ENCODE measurements at places on chromosomes 13 and 19.

DNA sequence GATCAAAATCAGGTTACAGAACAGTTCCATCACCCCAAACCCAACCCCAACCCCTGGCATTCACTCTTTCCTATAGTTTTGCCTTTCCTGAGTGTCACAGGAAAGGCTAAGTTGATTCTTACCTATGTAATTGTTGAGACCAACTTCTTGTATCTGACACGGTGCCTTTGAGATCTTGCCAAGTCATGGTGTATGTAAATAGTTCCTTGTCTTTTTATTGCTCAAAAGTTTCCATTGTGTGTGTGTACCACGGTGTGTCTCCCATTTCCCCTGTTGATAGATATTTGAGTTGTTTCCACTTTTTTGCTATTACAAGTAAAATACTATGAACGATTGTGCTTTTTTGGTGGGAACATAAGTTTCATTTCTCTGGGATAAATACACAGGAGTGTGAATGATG, 3.3 kb upstream of the IGFL2 start:
- DNase-seq: no peak

DNA sequence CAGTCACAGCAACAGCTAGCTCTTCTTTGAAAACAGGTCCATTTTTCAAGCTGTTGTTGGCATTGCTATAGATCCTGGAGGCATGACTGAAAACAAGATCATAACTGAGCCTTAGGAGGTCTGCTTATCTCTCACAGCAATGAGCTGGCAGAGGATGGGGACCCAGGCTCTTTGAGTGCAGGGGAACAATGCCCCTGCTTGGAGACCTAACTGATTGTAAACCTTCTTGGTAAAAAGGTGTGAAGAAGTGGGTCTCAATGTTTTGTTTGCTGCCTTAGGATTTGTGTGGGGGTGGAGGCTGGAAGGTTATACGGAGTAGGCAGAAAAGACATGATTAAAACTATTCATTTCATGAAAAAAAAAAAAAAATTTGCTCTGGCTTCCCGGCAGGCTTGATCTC, 94.6 kb downstream of the EFNB2 start:
- no peak for DNase-seq

DNA sequence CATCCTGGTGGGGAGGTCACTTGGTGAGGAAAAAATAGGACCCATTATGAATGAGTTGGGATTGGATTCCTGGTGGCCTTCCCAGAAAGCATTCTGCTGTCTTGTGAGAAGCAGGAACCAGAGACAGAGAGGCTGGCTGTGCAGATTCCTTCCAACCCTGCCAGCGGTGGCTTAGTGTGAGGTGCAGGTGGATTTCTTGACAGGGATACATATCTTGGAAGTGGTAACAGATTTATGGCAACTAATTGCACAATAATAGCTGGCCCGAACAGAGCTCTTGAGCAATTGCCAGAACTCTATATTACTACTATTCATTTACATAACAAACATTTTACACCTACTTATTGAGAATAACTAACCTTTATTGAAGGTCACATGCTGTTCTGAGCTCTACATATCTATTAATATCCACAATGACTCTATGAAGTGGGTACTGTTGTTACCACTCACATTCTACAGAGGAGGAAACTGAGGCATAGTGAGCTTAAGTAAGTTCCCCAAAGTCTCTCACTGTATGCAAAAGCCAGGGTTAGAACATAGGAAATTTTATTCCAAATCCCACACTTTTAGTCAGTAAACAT, 173.9 kb upstream of the SERP2 start:
- DNase-seq: no peak

DNA sequence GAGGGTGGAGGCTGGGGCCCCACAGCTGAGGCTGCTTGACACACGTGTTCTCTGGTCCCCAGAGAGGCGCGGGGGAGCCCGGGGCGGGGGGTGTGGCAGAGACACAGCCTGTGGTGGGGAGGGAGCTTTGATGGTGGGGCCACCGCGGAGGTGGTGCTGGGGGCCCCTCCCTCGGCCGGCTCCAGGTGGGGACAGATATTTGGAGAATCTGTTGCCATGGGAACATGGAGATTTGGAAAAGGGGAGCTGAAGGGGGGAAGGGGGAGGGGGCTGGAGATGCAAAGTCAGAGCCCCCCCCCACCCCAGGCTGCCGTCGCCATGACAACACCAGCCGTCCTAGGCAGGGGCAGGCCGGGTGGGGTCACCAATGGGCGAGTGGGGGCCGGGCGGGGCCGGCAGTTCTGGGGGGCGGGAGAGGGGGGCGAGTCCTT, 1.2 kb downstream of the PRKCG start:
- no peak for DNase-seq

GRCh38 chr13:83879431-83880171, 2.7 kb downstream of the SLITRK1 start:
- no peak for DNase-seq

DNA sequence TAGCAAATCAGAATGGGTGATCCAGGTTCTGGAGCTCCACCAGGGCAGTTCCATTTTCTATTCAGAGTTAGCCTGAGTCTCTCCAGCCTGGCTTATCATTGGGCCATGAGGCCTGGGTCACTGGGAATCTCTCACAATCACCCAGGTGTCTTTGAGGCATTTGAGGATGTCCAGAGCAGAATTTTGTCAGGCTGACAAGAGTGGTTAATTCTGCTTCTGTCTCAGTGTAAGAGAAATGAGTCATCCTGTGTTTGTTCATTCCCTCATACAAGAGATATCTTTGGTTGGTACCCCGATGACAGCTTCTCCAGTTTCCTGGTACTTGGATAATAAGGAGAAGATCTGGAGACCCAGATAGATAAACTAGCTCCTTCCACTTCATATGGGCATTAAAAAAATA, 10.4 kb downstream of the ZNF93 start:
- DNase-seq: no peak

GRCh38 chr19:7833225-7834099, 3.4 kb downstream of the EVI5L start:
- DNase-seq: no peak

GRCh38 chr13:99995589-99996380, 14.2 kb downstream of the ZIC2 start:
- DNase-seq: no peak

- DNase-seq: no peak
Measured at GRCh38 chr13:79155883-79156282, 250.2 kb downstream of the RBM26 start.

GRCh38 chr19:55831846-55832245, at the start of gene NLRP11:
Gene NLRP11, minus strand, starts transcription at chr19:55831999. Its CDS starts 13,825 bp downstream, at chr19:55818174.
- DNase-seq: no peak

GRCh38 chr19:46753420-46754155, 7.3 kb upstream of the STRN4 start:
- peak; percentile 67 for DNase-seq

- DNase-seq: no peak
Measured at GRCh38 chr19:2239771-2240770, 3.4 kb downstream of the SF3A2 start.

DNA sequence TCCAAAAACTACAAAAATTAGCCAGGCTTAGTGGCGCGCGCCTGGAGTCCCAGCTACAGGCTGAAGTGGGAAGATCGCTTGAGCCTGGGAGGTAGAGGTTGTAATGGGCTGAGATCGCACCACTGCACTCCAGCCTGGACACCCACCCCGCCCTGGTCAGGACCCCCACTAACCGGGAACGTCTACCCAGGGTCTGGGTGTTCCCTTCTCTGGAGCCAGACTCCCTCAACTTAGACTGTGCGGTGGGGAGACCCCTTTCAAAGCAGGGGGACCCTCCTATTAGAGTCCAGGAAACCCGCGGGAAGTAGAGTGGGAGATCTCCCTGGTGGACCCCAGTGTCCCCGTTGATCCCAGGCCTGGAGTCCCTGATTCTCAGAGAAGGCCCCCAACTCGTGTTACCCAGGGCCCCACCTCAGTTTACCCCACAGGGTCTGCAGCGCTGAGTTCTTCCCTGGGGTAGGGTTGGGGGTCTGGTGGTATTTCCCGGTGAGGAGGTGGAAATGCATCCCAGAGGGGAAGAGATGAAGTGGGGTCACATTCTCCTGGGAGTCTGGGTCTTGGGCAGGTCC, 6.1 kb upstream of the ARRDC2 start:
- DNase-seq: no peak

DNA sequence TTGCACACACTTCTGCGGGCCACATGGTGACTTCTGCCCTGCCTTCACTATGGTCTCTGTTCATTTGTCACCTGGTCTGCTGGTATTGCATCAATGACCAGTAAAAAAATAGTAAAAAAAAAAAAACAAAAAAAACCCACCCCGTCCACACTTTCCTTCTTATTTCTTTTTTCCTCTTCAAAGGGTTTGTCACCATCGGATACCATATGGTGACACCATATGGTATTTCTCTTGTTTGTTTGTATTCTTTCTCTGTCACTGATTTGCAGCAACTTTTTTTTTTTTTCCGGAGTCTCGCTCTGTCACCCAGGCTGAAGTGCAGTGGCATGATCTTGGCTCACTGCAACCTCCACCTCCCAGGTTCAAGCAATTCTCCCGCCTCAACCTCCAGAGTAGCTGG, 26.2 kb upstream of the OR7C2 start:
- DNase-seq: no peak

GRCh38 chr13:45055902-45056648, 64.2 kb upstream of the GTF2F2 start:
- peak; percentile 35 for DNase-seq

DNA sequence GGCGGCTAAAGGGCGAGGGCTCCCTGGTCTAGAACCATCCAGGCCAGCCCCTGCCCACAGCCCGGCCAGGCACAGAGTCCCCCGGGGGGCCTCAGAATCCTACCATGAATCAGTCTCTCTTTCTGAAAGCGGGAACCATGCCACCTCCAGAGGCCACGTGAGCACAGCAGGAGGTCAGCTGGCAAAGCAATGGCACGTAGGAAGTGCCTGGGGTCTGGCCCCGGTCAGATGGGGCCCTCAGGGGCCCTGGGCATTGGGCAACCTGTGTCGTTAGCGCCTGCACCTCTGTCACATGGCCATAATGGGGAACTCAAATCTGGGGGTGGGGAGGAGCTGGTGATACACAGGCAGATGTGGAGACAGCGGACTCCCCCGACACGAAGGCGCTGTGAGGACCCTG, 8.8 kb downstream of the MFSD12 start:
- no peak for DNase-seq

GRCh38 chr13:32472194-32472621, 44.3 kb upstream of the N4BP2L1 start:
- no peak for DNase-seq

DNA sequence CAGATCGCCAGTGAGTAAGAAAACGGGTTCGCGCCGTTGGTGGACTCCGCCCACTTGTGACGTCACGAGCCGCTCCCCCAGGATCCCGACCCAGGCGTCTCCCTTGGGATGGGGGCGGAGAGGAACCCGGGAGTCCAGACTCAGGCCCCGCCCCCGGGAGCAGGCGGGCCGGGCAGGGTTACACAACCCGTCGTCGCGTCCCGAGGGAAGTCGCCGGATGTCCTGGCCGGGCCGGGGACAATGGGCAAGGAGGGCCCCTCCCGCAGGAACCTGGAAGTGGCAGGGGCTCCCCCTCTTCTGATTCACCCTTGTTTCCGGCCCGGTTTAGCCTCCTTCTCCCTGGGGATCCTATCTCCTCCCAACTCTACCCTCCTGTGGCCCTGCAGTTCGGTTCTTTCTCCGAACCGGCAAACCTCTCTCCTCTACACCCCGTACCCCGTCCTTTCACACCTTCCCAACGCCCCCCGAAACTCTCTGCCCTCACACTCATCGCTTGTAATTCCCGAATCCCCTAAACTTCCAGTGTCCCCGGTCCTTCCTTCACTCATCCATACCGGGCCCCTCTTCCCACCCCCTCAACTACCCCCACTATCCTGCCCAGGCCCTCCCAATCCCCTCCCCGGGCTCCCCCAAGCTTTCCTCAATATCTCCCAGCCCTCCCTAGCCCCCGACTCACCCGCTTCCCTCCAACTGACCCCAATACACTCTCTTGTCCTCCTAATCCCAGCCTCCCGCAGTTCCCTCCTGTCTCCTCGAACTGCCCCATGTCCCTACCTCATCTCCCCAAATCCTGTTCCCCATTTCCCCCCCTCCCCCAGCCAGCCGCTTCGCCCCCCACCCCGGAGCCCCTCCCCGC, 20.0 kb upstream of the ERCC1 start:
- peak; percentile 60 for DNase-seq

DNA sequence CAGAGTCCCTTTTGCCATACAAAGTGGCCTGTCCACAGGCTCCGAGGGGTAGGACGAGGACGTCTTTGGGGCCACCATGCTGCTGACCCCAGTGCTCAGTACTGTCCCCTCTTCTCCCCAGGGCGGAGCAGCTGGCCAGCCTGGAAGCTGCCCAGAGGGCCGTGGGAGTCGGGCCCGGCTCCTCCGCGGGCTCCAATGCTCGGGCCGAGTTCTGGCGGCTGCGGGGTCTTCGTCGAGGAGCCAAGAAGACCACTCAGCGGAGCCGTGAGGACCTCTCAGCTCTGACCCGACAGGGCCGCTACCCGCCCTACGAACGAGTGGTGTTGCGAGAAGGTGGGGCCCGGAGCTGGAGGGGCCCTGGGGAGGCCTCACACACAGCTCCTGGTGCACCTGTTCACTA, 21.1 kb downstream of the APBA3 start:
- no peak for DNase-seq

All from activated naive CD8-positive, alpha-beta T cell treated with anti-CD3 and anti-CD28 coated beads for 36 hours (primary cell).